ENCODE measurements at places on chromosomes 7 and 10. TPM values are rescaled to one million over a fixed set of nuclear protein-coding genes. Genes with fewer than 3 reads are reported as not detected.

Gene EEPD1
- 20.5 TPM for total RNA-seq

Gene INTS15
- total RNA-seq = 20.2 TPM

Gene RFC2
- total RNA-seq = 12.8 TPM

Gene IDI2
- not detected for total RNA-seq

Gene PLCE1
- total RNA-seq = 8.6 TPM

Gene CFAP58
- total RNA-seq = 0.95 TPM

DNA sequence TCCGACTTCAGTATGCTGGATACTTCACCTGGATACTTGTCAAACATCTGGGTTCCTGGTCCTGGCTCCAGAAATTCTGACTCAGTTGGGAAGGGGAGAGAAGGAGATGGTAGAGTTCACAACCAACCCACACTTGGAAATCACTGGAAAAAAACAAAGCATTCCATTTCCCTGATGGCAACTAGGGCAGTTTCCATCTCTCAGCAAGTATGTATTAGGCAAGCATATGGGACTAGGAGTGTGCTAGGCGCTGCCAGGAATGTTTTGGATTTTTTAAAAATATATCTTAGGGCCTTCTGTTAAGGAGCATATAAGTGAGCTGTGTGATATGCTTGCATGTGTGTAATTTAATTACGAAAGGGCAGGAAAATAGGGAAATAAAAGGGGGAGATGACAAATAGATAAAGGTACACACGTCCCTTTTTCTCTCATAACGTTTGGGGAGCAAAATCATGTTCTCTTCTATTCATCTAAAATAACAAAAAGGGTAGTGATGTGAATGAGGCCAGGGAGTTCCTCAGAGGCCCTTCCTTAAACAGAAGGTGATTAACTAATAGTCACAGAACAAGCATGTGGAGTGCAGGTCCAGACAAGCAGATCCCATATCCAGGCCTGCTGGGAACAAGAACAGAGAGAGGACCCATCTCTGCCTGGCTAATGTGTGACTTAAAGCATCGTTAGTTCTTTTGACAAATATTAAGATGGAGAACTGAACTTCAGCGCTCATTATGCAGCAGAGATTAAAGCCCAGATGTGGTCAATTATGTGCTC lies 64.5 kb upstream of the NFE2L3 start:
- DNase-seq = no peak

DNA sequence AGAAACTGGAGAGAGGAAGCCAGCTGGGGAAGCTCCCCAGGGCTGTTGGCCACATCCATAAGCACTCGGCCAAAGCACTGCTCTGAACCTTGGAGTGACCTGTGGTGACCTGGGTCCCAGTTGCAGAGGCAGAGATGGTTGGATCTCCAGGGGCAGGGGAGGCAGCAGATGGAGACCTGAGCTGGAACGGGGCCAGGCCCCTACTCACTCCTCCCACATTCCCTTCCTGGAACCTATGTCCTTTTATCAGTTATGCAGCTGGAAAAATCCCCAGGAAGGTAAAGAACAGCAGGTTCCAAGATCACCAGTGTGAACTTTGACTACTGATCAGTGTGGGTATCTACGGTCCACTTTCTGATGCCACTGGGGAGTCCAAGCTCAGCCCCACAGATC lies 9.6 kb upstream of the PNLIPRP2 start:
- DNase-seq = no peak

DNA sequence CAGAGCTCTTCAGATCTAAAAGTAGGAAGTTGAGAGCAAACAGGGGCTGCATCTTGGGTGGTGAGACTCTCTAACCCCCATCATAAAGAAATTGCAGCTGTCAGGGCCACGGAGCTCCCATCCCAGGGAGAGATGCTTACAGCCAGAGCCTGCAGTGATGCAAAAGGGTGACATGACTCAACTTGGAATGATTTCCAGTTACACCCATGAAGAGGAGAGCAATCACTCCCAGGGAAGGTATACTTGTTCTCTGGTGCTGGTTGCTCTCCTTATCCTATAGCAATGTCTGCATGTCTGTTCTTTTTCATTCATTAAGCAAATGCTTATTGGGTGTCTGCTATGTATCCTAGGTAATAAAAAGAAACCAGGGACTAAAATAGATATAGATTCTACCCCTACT lies 228.0 kb downstream of the RAB11FIP2 start:
- DNase-seq = no peak

DNA sequence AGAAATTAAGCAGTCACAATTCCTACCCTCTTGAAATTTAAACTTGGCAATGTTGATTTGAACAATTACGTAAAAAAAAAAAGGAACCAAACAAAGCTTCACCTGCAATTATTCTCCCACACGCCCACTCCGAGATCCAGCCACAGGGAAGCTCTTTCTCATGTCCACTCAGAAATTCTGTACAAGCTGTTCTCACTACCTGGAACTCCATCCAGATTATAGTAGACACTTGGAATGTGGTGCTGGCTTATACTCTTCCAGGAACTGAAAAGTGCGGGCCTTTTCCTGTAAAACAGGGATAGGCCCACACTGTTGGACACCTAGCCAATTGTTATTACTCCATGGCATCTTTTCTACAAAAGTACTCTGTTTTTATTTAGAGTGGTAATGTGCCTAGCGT lies 20.3 kb upstream of the TOMM7 start:
- no peak for DNase-seq

DNA sequence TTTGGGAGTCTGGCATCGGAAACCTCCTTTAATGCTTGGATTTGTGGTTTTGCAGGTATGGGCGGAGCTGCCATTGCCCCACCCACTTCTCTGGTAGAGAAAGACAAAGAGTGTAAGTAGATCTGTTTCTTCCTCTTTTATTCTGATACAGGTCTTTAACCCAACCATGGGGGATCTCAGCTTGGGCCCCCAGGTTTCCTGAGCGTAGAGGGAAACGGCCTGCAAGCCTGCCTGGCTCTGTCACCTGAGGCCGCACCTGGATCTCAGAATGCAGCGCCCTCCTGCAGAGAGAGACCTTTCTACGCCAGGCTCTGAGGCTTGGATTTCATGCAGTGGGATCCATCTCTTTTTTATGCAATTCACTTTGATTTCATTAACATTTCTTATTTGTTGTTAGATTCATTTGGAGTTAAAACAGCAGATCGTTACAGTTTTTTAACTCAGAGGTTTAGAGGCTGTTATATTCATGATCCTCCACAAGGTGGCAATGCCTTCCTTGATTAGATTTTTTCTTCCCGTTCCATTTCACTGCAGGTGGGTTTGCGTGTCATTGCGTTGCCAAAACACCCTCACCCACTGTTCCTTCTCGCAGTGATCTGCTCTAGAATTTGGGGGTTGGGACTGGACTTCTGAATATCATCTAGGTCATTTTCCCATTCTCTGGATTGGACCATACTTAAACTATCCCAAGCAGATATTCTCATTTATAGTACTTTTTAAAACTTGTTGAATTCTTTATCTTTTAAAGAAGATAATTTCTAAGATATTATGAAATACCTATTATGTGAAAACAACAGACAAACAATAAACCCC lies 20.0 kb downstream of the RBM17 start:
- no peak for DNase-seq

GRCh38 chr7:47380325-47381133 lies 201.4 kb downstream of the TNS3 start:
- no peak for DNase-seq

DNA sequence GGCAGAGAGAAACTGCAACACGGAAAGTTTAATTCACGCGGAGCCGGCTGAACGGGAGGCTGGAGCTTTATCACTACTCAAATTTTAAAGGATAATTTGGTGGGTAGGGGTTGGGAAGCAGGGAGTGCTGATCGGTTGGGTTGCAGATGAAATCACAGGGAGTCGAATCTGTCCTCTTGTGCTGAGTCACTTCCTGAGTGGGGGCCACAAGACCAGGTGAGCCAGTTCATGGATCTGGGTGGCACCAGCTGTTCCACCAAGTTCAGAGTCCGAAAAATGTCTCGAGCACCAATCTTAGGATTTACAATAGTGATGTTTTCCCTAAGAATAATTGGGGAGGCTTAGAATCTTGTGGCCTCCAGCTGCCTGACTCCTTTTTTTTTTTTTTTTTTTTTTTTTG lies 3.6 kb upstream of the PRAP1 start:
- DNase-seq = no peak

GRCh38 chr10:72242675-72243074 lies 26.6 kb upstream of the ASCC1 start:
- DNase-seq = no peak

DNA sequence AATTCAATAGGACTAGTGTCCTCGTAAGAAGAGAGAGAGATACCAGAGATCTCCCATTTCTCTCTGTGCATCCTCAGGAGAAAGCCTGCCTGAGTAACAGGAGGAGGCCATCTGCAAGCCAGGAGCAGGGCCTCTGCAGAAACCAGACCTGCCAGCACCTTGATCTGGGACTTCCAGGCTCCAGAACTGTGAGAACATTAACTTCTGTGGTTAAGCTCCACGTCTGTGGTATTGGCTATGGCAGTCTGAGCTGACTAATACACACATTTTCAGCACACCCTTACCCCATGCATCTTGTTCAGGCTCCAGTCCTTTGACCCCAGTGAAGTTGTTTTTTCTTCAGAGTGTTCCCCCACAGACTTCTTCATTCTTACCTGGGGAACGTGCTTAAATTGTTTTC lies 3.1 kb upstream of the CRTAC1 start:
- DNase-seq = no peak

- no peak for DNase-seq
Measured at GRCh38 chr7:16651396-16652239, 5.6 kb downstream of the BZW2 start.

DNA sequence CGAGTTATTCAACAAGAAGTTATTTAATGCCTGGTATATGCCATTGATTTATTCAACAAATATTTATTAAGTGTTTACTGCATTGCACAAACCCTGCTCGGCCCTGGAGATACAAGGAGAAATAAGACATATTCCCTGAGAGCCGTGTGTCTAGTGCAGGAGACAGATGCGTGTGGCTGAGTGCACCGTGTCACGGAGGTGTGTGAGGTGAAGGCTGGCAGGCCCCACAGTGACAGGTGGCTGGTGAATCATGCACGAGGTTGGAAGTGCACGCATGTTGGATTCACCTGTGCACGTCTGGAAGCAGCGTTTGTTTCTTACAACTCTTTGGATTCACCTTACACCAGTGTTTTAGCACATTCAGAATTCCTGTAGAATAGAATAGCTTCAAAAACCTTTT lies 136.6 kb upstream of the SHH start:
- DNase-seq = no peak

DNA sequence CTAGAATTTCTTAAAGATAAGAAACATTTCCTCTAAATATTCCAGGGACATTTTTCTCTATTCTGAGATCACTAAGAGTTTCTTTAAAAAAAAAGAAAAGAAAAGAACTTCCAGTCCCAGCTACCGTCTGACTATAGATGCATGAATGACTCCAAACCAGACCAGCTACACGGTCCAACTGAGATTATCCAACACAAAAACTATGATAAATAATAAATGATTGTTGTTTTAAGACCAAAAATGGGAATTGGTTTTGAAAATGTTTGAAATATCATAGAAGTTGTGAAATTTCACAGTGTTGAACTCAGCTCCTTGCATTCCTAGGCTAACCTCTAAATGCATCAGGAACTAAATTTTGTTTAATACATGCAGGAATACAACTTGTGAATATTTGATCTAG lies 1619.6 kb upstream of the LRRTM3 start:
- DNase-seq = no peak

DNA sequence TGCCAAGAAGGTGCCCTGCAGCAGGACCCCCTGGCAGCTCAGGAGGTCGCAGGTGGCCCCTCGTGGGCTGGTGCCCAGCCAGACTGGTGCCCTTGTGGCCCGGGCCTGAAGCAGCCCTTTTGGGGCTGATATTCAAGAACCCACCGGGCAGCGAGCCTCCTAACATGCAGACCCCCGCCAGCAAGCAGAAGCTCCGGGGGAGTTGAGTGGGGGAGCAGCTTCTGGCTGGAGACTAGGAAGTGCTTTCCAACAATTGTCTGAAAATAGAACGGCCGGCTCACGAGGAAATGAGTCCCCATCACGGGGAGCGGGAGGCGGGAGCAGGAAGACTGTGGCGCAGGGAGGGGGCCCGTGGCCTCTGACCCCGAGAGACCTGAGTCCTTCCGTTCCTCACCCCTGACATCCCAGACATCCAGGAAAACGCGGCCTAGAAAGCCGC lies 9.5 kb upstream of the INTS1 start:
- DNase-seq = peak; percentile 29

DNA sequence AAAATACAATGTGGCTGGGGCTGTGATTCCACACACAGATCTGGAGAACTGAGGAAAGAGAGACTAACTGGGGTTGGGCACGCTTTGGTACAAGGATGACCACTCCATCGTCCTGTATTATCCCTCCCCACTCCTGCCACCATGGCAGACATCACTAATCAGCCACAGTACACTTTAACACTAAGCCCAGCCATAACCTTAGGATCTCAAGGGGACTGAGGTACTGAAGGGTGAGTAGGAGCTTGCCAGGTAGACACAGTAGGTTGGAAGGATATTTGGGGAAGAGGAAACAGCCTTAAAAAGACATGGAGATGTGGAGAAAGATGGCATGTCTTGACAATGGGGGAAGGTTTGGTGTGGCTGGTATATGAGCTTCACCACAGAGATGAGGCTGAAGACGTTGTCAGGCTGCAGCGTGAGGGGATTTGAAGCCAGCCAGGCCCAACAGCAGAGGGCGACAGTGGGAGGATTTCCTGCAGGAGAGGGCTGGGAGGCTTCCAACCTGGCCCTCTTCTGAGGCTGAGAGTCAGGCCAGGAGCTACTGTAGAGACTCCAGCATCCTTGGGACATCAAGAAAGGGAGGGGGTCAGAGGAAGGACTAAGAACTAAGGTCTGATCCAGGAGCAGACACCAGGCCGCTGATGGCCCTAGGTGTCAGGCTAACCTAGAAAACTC lies 58.6 kb upstream of the COL13A1 start:
- DNase-seq = no peak

- no peak for DNase-seq
Measured at GRCh38 chr10:12663863-12664262, 314.5 kb downstream of the CAMK1D start.

GRCh38 chr10:35659456-35659855 lies 17.4 kb upstream of the FZD8 start:
- DNase-seq = no peak

DNA sequence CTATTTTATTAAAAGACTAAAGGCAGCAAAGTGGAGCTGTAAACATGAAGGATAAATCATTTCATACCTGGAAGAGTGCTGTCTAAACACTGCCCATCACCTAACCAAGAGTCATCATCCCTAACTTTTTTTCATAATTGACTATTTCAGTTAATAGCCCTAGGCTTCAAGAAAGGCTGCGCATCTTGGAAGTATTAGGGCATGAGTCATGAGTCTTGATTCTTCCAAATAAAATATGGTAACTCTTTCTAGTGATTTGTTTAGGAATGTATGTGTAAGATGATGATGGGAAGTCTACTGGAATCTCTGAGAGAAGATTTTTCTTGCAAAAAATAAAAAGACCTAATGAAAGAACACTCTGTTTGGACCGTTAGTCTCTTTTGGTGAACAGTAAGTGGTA lies 207.7 kb upstream of the AHR start:
- no peak for DNase-seq
